ENCODE measurements at places on chromosomes 1 and 21.

DNA sequence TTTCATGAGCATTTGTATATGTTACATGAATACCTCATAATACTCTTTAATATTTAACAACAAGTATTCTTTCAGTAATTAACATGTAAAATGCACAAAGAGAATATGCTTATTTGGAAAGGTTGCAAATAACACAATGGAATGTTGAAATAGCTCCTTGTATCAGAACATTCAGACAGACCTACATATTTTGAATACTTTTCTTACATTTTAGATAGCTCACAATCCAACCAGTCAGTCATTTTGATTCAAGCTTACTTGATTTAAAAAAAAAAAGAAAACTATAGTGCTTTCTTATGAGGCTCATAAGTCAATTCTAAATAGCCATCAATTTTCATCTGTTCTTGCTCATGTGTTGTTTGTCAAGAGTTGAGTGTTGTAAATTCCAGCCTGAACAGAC is 518.8 kb downstream of the ADGRL2 start:
- DNase-seq, result no peak

DNA sequence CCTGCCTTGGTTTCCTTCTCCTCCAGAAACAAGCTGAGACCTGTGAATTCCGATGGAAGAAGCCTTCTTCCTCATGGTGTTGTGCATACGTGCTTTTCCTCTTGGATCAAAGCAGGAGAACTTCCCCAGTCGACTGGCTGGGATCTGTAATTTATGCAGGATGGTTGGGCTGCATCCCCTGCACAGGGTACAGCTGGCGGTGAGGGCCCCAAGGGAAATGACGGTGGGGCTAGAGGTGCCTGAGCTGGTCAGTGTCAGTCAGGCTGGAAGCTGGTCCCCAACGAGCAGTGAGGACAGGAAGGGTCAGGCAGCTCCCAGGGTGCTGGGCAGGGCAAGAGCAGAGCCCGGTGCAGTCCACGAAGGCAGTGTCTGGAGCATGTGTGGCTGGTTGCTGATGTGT is 106.7 kb downstream of the CNIH3 start:
- no peak for DNase-seq

DNA sequence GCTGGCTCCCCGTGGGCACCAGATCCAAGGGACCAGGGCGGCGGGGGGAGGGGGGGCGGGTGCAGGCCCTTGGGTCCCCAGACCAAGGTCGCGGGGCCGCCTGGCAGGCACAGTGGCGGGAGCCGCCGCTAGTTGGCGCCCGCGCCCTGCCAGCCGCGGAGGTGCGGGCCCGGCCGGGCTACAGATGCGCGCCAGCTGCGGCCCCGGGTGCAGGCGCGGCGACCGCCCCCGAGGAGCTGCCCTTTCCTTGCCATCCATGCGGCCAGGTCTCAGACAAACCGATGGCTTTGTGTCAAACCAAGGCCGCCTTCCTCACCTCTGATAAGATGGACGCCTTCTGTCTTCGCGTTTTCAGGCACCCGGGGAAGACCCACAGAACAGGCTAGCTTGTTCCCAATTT is 2.2 kb upstream of the RUNX3 start:
- DNase-seq, result no peak

DNA sequence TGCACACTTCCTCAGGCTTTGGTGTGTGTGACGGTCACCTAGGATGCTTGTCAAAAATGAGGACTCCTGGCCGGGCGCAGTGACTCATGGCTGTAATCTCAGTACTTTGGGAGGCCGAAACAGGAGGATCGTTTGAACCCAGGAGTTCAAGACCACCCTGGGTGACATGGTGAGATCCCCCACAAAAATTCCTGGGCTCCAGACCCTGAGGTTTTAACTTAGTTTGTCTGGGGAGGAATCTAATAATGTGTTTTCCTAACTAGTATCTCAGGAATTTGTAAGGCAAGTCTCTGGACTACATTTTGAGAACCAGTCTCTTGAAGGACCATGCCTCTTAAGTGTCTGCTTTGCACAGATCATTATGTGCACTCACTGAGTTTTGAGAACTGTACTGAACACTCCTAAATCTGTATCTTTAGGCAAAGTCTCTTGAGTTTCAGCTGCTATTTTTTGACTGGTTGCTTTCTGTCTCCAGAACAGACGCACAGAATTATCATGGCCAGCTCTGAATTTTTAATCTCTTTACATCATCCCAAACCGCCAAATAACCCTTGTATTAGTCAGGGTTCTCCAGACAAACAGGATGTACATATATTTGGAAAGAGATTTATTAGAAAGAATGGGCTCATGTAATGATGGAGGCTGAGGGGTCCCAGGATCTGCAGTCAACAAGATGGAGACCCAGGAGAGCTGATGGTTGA is 45.5 kb upstream of the VANGL1 start:
- DNase-seq, result no peak

GRCh38 chr21:28410256-28410655 is 582.4 kb downstream of the LTN1 start:
- no peak for DNase-seq

GRCh38 chr21:41255190-41255589 is 61.4 kb upstream of the FAM3B start:
- DNase-seq, result no peak

DNA sequence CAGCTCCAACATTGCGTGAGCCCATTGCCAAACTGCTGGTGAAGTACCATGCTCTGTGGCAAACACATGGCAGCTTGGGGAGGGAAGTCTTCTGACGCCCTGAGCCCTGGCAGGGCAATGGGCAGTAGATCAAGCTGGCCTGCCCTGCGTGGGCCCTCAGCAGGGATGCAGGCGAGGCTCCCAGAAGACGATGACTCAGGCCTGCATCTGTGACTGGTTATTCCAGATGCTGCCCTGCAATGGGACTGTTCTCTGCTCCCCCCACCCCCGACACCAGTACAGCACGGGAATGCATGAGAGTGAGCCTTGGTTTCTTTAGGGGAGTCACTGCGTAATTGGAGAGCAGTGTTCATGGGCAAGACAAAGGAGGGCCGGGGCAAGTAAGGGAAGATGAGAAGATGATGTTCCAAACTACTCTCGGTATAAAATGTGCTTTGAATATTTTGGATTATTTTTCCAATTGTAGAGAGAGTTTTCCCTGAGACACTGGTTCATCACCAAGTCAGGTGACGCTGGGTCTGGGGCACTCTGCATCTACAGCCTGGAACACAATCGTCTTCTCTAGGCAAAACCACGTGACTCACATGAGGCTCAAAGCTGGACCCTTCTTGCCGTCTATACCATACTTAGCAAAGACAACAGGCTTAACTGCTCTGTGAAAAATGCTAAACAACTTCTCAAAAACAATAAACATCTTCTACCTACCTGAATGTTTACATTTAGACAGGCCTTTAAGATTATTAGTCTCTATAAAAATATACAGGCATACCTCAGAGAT is 9.0 kb upstream of the C1orf198 start:
- no peak for DNase-seq

DNA sequence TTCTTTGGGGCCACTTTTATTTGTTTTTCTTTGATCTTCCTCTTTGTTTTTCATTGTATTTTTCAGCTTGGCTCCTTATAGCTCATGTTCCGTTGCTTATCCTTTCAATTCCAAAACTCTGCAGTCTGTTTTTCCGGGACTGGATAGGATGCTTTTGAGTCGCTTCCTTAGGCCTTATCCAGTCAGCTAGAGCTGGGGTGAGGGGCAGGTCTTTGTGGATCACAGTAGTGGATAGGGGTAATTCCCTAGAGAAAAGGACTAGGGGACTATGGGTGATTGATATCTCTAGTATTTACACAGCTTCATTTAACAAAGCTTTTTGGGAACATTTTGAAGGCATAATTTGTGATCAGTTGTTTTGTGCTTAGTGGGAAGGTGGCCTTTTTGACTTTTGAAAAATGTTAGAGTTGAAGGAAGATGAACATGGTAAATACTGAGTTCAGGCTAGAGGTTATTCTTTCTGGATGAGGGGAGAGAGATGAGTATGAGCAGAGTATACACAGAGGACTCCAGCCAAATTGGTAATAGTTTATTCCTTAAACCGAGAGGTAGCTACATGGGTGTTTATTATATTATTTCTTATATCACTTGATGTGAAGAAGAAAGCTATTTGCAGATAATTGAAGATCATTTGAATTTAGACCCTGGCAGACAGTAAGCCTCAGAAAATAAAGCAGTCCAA is 22.5 kb downstream of the CEP350 start:
- no peak for DNase-seq

DNA sequence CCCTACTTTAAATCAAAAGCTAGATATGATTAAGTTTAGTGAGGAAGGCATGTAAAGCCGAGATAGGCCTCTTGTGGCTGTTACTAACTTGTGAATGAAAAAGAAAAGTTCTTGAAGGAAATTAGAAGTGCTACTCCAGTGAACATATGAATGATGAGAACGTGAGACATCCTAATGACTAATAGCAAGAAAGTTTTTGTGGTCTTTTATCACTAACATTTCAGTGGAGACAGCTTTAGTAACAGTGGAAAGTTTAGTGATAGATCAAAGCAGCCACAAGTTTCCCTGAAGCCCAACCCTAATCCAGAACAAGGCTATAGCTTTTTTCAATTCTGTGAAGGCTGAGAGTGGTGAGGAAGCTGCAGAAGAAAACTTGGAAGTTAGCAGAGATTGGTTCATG is 73.6 kb upstream of the LRRC8B start:
- no peak for DNase-seq

DNA sequence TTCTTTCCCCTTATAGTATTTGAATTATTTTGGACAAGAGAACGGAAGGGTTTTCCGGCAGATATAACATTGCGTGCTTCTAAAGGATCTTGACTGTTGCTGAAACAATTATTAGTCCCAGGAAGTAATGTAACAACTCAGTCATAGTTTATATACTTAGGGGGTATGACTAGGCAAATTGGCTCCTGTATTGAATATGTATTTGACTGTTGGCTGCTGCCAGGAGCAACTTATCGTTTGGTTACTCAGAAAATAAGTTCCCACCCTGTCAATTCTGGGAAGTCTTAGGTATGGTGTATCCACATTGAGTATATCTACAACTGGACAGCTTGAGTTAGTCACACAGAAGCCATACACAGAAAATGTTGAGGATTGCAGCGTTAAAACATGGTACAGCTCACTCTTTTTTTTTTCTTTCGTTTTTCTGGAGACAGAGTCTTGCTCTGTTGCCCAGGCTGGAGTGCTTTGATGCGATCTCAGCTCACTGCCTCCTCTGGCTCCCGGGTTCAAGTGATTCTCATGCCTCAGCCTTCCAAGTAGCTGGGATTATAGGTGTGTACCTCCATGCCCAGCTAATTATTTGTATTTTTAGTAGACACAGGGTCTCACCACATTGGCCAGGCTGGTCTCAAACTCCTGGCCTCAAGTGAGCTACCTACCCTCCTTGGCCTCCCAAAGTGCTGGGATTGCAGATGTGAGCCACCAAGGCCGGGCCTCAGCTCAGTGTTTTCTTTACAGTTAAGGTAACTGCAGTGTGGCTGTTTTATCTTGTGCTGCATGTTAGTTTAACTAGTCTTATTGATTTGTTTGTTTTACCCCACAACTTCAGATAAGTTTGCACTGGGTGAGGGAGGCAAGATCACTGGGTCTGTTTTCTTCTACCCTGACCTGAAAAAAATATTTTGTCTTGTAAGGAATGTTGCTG is 10.2 kb downstream of the SMAP2 start:
- no peak for DNase-seq

DNA sequence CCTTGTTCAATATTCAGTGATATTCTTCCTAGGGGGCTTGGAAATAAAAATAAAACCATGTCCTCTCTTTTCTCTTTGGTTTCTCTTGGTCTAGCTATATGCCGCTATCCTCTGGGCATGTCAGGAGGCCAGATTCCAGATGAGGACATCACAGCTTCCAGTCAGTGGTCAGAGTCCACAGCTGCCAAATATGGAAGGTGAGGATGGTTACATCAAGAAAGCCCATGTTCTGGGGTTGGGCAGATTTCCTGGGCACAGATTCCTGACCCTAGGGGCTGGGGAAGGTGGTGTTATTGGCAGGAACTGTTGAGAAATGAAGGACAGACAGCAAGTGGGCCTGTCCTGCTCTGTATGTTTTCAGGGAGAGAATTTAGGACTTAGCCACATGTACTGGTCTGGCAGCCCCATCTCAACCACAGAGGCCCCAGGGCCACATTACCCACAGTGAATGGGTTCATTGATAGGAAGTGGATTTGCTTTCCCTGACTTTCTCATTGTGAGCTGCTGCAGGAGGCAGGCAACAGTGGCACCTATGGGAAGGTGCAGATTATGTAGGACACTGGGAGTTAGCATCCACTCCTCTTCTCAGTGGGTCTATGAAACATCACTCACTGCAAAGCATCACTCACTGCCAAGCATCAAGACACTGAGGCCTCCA is 37.4 kb upstream of the HSD17B7 start:
- DNase-seq, result no peak

GRCh38 chr1:58432851-58433668 is 113.5 kb downstream of the OMA1 start:
- DNase-seq, result no peak

- no peak for DNase-seq
These were observed 46.6 kb downstream of the TOR3A start for GRCh38 chr1:179128520-179128919.

GRCh38 chr21:39537571-39537970 is 75.2 kb upstream of the B3GALT5 start:
- no peak for DNase-seq

GRCh38 chr1:33507661-33508060 is 35.2 kb downstream of the ZSCAN20 start:
- no peak for DNase-seq

GRCh38 chr1:103180660-103181059 is 72.3 kb upstream of the COL11A1 start:
- DNase-seq, result no peak

DNA sequence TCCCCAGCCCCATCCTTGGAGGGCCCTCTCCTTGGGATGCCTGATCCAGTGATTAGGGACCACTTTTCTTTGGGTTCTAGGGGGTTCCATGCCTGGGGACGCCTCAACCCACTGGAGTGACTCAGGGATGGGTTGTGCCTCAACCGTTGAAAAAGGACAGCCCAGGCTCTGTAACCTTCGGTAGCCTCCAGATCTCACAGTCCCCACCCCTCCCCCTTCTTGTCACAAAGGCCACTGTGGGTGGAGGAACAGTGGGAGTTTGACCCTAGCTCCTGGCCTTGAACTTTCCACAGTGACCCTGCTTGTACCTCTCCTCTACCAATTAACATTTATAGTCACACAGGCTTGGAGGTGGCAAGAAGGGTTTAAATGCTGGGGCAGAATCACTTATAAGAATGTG is 2.6 kb upstream of the RORC start:
- no peak for DNase-seq

- DNase-seq, result no peak
These were observed 181.8 kb downstream of the KAZN start for GRCh38 chr1:14780271-14780670.

- DNase-seq, result no peak
These were observed 35.8 kb downstream of the TFF3 start for GRCh38 chr21:42279341-42279871.

- no peak for DNase-seq
These were observed 85.1 kb downstream of the KCNN3 start for GRCh38 chr1:154784924-154785531.

GRCh38 chr1:184387069-184387475 is 243 bp downstream of the C1orf21 start:
- DNase-seq, result no peak

GRCh38 chr1:59926381-59927123 is at the start of gene CYP2J2:
CYP2J2 (minus strand) TSS chr1:59926773; CDS start chr1:59926746, 27 bp downstream.
- DNase-seq, result peak; percentile 14
